Left renal pelvis (tissue), 4 donors: ENCODE measurements at places on chromosomes 12 and 14. TPM values are rescaled to one million over a fixed set of nuclear protein-coding genes. Genes with fewer than 3 reads are reported as not detected.

GRCh38 chr12:123602651-123603195, 824 bp downstream of the DDX55 start:
- DNase-seq: no peak

DNA sequence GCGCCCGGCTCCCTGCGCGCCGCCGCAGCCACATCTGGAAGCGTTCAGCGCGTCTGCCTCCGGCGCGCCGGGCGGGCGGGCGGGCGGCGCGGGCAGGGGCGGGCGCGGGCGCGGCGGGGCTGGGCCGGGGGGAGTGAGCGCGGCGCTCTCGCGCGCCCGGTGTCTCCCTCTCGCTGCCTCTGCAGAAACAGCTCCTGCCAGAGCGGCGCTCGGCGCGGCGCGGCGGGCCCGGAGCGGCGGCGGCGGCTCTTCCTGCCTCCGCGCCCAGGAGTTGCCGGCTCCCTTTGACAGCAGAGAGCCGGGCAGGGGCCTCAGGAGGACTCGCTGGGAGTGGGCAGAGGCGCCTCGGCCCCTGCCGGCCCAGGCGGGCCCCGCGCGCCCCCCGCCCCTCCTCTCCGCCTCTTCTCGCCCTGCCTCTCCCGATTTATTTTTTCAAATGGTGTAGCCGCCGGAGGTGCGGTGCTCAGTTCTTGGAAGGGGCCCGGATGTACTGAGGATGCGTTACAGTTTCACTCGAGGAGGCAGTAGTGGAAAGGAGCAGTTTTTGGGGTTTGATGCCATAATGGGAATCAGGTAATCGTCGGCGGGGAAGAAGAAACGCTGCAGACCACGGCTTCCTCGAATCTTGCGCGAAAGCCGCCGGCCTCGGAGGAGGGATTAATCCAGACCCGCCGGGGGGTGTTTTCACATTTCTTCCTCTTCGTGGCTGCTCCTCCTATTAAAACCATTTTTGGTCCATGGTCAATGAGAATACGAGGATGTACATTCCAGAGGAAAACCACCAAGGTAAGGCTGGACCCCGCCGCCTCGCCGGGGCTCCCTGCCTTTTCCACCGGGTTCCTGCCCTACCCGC, at the start of gene CACNA1C:
CACNA1C (plus strand) TSS at position 162 of the 853 bp plus-strand sequence; CDS start at position 738, 576 bp downstream.
- DNase-seq: no peak

DNA sequence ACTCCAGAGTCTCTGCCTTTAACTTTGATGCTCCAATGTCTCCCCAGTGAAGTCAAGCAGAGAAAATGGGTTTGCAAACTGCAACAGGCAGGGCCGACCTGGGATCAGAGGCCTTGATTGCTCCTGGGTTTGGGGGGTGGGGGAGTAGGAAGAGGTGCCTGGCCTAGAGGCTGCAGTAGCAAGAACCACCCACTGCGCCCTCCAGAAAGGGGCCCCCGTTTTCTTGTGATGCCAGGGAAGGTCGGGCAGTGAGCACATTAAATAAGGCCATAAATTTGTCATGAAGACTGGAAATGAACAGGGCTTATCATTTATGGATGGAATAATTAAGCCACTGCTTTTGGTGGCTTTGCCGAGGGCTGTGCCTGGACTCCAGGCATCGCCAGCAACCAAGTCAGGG, 38.2 kb upstream of the FAM222A start:
- no peak for DNase-seq

GRCh38 chr14:103544388-103545218, 15.6 kb downstream of the TRMT61A start:
- no peak for DNase-seq

GRCh38 chr12:29081101-29081500, 68.0 kb upstream of the FAR2 start:
- no peak for DNase-seq

GRCh38 chr14:73752297-73752992, 38.3 kb upstream of the PNMA1 start:
- no peak for DNase-seq

DNA sequence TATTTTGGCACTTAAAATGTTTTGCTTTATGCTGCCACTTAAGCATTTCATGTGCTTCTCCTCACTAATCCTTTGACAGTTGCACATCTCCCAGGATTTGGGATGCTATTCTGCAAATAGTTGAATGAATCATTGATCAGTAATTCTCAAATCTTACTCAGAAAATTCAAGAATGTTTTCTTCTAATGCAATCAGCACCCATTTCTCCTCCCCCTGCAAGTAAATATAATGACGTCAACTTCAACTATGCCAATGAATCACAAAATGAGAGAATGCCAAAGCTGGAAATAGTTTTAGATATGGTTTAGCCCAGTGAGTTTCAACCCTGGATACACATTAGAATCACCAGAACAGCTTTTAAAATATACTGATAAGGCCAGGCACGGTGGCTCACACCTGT, 2.1 kb upstream of the BLOC1S1 start:
- DNase-seq: no peak

DNA sequence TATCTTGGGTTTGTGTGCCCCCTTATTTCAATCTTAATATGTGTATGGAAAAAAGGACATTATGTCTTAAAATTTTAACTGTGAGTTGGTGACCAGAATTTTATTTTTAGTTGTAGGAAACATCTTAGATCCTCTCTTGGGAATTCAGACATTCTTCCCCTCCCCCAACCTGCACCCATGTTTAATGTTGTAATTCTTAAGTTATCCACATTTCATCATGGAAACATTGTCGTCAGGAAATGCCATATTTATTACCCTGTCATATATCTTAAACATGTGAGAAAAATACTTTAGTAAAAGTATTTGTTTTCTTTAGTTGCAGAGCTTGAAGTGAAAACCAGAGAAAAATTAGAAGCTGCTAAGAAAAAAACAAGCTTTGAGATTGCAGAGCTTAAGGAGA, 30.3 kb downstream of the YEATS4 start:
- no peak for DNase-seq

GRCh38 chr14:61322799-61323290, 1.5 kb downstream of the PRKCH start:
- no peak for DNase-seq

DNA sequence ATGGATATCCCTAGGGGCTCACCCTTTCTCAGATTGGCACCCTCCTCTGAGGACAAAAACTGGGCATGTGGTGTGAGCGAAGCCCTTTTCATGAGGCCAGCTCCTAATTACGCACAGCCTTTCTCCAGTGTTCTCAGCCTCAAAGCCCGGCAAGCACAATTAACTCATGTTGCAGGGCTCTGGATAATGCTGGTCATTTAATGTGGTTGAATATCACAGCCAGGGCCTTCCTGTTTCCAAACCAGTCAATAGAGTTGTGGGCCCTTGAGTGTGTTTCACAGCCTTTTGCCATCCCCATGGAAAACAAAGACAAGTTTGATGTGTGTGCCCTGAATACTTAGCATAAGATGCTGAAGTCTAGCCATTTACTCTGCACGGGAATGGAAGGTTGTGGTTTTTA, 114.2 kb upstream of the ARHGAP5 start:
- no peak for DNase-seq

GRCh38 chr12:62736596-62736995, 198.4 kb downstream of the PPM1H start:
- DNase-seq: no peak

- DNase-seq: no peak
Measured at GRCh38 chr14:52052288-52052943, 16.4 kb downstream of the NID2 start.

DNA sequence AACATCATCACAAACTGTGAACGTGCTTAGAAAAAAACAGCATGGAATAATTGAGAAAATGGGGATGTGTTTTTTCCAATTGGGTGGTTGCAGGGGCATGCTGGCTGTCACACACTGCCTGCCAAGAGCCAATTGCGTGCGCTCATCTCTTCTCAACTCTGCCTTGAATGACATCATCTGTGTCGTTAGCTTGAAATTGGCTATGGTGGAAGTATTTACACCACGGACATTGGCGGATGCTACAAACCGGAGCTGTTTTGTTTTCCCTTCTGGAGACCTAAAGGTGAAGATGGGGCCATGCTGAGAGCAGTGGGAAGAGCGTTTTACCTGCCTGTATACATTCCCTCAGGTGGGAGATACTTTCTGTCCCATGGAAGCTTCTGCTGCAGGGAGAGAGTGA, 71.5 kb downstream of the PRMT8 start:
- no peak for DNase-seq

- DNase-seq: no peak
Measured at GRCh38 chr14:34867199-34867598, 8.0 kb downstream of the BAZ1A start.

- no peak for DNase-seq
Measured at GRCh38 chr12:75786070-75786469, 245.5 kb downstream of the PHLDA1 start.

- DNase-seq: no peak
Measured at GRCh38 chr12:128075332-128075731, 191.6 kb upstream of the TMEM132C start.

DNA sequence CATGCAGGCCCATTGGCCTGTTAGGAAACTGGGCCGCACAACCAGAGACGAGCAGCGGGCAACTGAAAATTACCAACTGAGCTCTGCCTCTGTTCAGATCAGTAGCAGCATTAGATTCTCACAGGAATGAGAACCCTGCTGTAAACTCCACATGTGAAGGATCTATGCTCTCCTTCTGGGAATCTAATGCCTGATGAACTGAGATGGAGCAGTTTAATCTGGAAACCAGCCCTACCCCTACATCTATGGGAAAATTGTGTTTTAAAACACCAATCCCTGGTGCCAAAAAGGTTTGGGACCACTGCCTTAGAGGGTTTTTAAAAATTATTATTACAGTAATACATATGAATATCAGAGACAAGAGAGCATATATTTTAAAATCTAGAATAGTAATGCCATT, 1144.5 kb downstream of the FSCB start:
- DNase-seq: no peak

DNA sequence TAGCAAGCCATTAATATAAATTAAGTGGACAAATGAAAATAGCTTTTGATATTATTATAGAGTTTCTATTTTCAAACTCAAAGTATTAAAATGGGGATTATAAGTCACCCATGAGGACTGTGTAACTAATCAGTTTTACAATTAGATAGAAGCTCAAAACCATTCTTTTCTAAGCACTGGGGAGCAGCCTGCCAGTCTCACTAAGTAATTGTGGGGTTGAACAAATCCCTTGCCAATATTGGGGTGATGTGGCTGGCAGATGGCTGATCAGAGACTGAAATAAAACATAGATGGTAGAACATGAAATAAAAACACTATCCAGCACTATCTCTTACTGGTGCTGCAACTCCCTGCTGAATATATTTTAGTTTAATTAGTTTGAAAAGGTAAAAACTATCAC, 353.2 kb downstream of the FLRT2 start:
- no peak for DNase-seq

DNA sequence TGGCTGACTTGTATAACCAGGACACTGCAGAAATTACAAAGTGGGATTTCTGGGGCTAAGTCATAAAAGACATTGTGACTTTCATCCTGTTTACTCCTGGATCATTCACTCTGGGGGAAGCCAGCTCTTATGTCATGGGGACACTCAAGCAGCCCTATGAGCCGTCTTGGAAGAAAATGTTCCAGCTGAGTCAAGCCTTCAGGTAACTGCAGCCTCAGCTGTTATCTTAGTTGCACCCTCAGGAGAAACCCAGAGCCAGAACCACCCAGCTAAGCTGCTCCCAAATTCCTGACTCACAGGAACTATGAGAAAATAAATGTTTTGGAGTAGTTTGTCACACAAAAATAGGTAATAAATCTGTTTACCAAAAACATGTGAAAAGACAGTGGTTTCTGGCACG, 43.1 kb upstream of the GXYLT1 start:
- no peak for DNase-seq

DNA sequence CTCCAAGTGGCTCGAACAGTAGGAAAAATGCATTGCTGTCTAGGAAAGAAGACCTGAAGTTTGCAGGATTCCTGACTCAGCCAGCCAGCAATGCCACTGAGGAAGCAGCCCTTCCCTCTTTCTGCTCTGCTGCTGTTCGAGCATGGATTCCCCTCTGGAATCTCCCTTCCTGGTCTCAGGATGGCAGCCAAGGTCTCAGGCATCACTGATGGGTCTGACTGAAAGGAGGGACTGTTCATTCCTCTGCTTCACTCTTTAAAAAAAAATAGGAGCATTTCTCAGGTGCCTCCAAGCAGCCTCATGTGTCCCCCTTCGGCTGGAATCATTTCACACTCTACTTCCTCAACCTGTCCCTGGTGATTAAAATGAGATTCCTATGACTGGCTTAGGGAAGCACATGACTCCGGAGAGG, 62.4 kb downstream of the SLC15A4 start:
- peak; percentile 6 for DNase-seq

GRCh38 chr12:121089031-121089812, 43.5 kb upstream of the P2RX7 start:
- DNase-seq: no peak

DNA sequence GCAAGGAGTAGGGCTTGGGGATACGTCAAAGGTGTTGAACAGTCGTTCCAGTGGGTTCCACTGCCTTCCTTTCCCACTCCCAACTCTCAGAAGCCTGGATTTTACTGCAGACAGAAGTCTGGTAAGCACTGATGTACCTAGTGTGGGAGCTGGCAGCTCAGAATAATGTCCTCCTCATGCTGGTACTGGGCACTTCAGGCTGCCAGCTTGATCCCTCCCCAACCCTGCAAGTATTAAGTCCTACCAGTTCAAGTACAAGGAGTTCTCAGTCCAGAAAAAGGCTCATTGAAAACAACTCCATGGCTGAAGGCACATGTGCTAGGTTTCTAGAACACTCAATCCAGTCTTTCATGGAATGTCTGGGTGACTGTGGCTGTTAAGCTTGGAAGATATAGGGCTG, 304.3 kb downstream of the NUAK1 start:
- DNase-seq: no peak

DNA sequence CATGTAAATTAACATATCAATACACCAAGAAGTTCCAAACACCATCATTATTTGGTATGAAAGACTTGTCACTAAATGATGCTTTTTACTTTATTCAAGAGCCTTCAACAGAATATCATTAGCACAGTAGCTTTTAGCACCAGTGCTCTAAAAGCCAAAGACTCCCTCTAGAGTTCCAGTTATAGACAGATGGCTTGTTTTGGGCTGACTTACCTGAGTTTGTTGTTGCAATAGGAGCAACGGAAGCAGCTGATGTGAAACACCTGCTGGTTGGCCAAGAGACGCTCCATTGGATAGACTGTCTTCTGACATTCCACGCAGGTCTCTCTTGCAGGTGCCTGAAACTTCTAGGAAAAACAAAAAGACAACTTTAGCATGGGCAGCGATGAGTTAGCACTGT, 14.5 kb upstream of the CERS5 start:
- DNase-seq: no peak

DNA sequence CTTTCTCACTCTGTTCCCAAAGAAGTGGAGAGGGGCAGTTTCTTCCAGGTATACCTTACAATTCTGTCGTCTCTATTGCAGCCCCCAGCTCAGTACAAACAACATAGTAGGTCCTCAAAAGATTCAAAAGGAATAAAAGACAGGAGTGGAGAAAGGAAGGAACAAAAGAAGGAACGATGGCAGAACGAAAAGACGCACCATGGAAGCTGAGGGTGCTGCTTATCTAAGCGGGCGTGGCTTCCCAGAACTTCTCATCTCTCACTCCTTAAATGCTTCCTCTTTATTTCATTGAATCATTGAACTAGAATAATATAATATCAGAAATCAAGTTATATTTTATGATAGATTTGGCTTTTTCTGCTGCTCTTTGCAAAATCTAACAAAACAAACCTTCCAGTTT, 13.7 kb upstream of the LTA4H start:
- DNase-seq: no peak

- DNase-seq: no peak
Measured at GRCh38 chr12:46983393-46983793, 96.0 kb upstream of the PCED1B start.

ANO4 gene
- polyA plus RNA-seq: 1.3 TPM

LHX5 gene
- polyA plus RNA-seq: not detected

ALDH1L2 gene
- polyA plus RNA-seq: 4.1 TPM

CIDEB gene
- 20.2 TPM for polyA plus RNA-seq
